Activated CD4-positive, alpha-beta memory T cell treated with anti-CD3 and anti-CD28 coated beads, Interleukin-2, amount 10 ng/mL, durations not matched to agents 7 days and 5 days (primary cell): ENCODE measurements at places on chromosomes 16 and 17. TPM values are rescaled to one million over a fixed set of nuclear protein-coding genes. Genes with fewer than 3 reads are reported as not detected.

KLHL10 gene
- not detected for total RNA-seq

WDR81 gene
- total RNA-seq, result 33.3 TPM

MT1F gene
- total RNA-seq, result 15.8 TPM

TBC1D28 gene
- total RNA-seq, result not detected

KIF1C gene
- total RNA-seq, result 38.5 TPM
